Stimulated activated CD4-positive, alpha-beta T cell treated with anti-CD3 and anti-CD28 coated beads, Interleukin-12 subunit alpha, Interleukin-12 subunit beta, amount 100 ng/mL, for 48 hours (primary cell): ENCODE measurements at places on chromosomes 2 and 18.

DNA sequence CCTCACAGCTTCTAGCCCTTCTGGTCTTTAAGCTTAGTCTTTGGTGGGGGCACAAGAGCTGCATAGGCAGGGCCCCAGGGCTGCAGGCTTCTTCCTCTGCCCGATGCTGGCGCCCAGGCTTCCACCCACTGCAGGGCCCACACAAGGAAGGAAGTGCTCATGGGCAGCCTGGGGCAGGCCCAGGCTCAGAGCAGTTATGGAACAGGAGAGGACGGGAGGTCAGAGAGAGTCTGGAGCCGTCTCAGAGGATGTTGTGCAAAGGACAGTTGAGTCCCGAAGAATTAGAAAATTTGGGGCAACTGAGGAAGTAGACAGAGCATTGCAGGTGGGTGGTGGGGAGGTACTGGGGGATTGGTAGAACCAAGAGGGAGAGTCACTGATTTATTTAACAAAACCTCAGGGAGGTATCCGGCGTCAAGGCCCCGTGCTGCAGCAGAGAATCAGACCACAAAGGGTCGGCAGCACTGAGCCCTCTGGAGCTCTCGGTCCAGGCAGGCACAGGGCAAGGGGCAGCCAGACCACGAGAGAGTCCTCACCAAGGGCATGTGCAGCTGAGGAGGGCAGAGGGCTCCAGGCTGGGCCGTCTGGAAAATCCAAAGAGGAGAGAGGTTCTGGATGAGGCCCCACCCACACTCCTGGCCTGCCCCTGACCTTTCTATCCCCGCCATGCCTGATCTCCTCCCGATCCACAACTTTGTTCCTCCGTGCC is 110.8 kb upstream of the GLI2 start:
- DNase-seq, result no peak

GRCh38 chr18:62588217-62588616 is 65.4 kb downstream of the ZCCHC2 start:
- no peak for DNase-seq

GRCh38 chr2:170991398-170992182 is 62.5 kb downstream of the GORASP2 start:
- no peak for DNase-seq

GRCh38 chr2:32688541-32688940 is 60.7 kb downstream of the TTC27 start:
- DNase-seq, result no peak
